HTR-8/SVneo (cell line): ENCODE measurements at places on chromosomes 2 and 18.
A peak's percentile ranks its signal among the peaks of the same experiment; 100 is the strongest.

DNA sequence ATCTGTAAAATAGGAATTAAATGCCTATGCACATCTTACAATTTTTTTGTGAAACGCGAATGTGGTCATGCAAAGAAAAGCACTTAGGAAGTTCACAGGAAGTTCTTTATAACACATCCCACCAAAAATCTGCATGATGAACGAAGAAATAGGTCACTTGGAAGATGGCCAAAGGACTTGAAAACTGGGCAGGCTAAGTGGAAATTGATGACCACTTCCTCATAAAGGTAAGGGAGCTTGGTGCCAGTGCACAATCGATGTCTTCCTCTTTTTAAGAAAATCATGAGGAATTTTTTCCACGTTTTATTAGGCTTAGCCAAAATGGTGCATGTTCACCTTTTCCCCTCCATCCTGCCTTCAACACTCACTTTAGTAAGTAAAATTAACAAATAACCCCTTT, 8.2 kb upstream of the NT5C1B start:
- no peak for DNase-seq

GRCh38 chr18:50056185-50056584, 138.8 kb downstream of the MYO5B start:
- DNase-seq = no peak

DNA sequence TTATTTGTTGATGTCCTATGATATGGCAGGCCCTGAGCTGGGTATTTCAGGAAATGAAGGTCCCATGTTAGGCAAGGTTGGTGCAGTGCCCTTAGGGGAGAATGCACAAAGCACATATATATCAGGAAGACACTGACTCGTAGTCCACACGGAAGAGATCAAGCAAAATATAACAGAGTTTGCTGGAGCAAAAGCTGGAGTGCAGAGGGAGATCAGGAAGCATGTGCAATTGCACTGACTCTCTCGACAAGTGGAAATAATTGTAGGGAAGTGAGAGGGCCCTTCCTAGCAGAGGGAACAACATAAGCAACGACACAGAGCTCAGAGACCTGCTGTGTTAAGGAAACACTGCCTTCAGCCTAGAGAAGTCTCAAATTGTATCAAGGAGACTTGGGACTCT, 4.2 kb downstream of the ZNF385B start:
- DNase-seq = no peak

DNA sequence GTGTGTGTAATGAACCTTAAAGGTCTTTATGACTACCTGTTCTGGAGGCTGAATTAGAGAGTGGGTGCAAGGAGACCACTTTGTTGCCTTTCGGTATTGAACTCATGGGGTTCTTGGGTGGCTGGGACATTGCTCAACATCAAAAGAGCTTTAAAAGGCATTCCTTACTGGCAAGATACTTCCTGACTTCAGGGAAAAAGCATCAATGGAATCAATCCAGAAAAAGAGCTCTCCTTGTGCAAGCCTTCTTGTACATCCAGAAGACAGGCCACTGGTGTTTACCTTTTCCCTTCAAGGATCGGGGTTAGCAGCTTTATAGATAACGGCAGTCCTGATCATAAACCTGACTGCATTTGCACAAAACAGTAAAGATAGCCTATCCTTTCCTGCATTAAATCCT, 9.5 kb downstream of the PNO1 start:
- no peak for DNase-seq

DNA sequence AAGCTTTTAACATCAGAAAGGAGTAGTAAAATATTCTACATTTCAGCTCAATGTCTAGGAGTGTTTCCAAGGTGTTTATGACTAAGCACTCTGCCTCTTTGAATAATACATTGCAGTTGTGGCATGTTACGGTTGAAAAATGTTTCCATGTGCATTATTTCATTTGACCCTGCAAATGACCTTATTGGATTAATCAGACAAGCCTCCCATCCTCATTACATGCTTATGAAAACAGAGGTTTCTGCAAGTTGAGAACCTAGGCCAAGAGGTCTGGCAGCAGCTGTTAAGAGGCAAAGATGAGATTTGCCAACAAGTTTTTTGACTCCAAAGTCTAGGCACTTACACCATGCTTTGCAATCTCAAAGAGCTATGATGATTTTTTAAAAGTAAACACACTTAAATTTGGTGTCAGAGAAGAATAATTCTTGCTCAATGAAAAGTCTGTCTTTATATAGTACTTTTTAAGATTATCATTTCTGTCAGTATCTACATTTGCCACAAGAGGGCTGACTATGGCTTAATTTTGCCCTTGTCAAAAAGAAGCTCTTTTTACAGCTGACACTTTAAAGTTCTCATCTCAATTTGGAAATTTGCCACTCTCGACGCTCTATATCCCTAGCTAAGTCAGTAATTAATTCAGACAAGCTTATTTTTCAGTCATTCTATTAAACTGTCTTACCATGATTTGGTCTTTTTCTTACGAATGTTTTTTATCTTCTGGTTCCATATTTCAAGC, 260.6 kb downstream of the PAX3 start:
- peak; percentile 14 for DNase-seq

GRCh38 chr18:22342625-22343024, 75.1 kb downstream of the CTAGE1 start:
- DNase-seq = peak; percentile 29

GRCh38 chr2:95056044-95056443, 30.5 kb downstream of the MAL start:
- no peak for DNase-seq
